NCI-H526 (cell line): ENCODE measurements at places on chromosomes 12 and 14.

DNA sequence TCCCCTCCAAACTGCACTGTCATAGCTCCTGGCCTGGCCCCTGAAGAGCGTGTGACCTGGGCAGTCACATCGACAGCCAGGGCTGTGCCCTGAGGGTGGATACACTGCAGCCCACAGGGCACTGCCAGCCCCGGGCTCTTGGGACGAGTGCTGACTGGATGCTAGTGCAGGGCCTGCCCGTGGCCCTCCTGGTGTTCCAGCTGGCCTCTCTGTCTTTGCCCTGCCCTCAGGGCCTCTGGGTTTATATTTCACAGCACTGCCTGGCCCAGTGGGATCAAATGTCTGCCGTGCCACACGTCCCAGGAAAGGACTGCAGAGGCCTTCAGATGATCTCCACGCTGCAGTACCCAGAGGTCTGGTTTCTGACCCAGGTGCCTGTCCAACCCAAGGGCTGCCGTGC is 10.1 kb upstream of the CCDC197 start:
- no peak for DNase-seq

GRCh38 chr12:45745861-45746277 is 16.4 kb downstream of the ARID2 start:
- peak; percentile 34 for DNase-seq

- DNase-seq, result no peak
Measured at GRCh38 chr12:94445662-94446061, 14.0 kb downstream of the CEP83 start.

- DNase-seq, result no peak
Measured at GRCh38 chr12:56163533-56164344, 5.6 kb downstream of the MYL6 start.

DNA sequence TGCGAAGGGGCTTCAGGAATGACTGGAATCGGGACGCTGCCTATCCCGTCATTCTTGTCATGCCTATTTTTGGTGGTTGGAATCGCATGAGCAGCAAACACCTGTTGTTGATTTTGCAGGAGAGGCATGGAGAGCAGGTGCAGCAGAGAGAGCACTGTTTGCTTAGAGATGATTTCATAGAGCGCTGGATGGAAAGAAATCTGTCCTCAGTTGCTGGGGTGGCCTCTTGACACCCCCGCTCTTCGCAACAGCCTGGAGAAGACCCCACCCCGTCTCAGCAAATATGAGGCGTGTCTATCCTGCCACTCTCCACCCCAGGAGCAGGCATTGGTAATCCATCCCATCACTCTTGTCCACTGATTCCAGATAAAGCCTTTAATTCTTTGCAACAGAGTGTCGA is 19.3 kb upstream of the NCOR2 start:
- no peak for DNase-seq

DNA sequence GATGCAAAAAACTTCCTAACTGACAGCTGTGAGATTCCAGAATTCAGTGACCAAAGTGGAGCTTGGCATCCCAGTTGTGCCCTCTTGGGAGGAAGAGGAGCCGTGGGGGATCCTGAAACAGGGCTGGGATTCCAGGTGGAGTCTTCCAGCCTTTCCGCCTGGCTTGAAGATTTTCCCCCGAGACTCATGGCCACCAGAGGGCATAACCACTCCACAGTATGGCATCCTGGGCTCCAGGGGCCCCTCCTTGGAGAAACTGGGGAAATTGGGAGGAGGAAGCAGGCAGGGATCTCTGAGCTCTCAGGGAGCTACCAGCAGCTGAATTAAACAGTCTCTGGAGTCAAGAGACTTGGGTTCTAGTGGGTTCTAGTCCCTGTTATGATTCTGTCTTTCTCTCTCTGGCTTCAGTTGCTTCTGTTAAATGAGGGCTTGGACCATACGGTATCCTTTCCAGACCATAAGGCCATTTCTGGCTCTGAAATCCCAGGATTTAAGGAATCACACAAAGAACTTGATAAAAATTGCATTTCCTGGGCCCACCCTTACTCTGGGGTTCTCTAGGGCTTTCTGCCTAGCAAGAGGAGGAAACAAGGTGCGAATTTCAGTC is 2.6 kb upstream of the TAMALIN start:
- peak; percentile 86 for DNase-seq

DNA sequence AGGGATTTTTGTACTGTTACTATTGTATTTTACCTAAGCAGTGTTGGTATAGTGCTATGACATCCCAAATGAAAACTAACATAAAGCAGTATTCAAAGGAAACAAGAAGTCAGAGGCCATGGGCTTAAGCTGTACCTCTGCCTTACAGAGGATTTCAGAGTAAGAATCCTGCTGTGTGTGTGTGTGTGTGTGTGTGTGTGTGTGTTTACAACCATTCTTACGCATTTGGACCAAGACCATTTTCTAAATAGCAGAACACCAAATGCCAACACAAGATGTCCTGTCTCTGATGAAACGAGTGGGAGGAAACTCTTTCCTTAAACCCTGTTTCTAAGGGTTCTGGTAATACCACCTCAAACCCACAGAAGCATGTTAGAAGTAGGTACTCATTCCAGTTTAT is 64.4 kb downstream of the PPP1R36 start:
- no peak for DNase-seq

DNA sequence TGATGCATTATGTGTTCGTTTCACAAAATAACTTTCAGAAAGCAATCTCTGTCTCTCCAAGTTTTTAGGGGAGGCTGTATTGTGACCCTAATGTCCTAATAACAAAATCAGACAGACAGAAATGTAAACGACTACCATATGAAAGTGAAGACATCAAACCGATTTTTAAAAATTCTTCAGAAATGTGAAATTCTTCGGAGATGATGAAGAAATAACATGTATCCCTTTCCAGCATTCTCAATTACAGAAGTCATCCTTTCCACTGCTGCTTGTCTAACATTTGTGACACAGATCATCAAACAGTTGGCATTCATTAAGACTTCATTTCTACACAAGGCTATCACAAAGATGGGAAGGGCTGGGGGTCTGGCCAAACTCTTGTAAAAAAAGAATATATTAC is 41.0 kb downstream of the DMAC2L start:
- DNase-seq, result no peak

- no peak for DNase-seq
Measured at GRCh38 chr12:53255996-53256395, 12.1 kb upstream of the ESPL1 start.

- no peak for DNase-seq
Measured at GRCh38 chr12:1870086-1870485, 48.4 kb downstream of the CACNA2D4 start.

DNA sequence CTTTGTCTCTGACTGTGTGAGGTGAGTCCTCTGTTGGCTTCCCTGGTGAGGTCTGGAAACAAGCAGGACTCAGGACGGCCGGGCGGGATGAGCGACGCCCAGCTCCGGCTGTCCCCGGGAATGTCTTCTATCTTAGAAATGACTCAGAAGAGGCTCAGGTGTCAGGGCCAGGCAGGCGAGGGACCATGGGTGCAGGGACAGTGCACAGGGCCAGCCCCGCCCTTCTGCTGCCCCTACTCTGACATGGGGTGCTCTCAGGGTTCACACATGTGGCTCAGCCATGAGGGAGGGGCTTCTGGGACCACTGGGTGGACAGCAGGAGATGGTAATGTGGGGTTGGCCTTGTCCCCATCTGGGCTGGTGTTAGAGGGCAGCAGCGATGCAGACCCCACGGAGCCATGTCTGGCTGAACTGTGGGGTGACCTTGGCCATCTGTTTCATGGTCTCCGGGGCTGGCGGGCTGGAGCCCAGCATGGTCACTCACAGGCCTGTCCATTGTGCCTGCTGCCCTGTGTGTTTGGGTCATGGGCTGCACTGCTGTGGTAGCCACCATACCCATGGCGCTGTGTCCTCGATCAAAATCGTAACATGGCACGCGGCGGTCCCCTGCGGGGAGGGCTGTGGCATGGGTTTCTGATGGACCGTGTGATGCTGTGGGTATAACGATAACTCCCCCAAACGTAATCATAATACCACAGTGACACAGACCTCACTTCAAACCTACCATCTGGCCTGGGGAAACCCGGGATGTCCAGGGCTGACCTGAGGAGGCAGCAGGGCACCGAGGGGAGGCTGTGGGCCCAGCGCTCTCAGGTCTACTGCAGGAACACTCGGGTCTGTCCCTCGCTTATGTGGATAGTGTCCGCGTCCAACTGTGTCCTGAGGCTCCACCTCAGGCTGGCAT is 368.8 kb downstream of the TMEM121 start:
- no peak for DNase-seq

DNA sequence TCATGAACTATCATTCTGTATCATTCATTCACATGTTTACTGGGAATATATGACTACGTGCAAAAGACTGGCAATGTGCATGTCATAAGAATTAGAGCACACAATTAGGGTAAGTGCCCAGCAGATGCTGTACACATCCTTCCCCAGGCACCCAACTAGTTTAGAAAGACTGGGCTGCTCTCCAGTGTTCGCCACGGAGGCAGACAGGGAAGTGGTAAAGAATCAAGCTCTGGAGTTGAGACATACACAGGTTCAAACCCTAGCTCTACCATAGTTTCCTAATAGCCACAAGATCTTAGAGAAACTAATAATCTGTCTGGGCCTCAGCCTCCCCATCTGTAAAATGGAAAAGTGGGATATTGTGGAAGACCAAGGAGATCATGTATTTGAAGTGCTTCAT is 6.8 kb downstream of the TMCC3 start:
- DNase-seq, result no peak

GRCh38 chr12:74890237-74890599 is 319.4 kb downstream of the KCNC2 start:
- DNase-seq, result no peak

- peak; percentile 20 for DNase-seq
Measured at GRCh38 chr12:2395354-2395977, 342.7 kb downstream of the CACNA1C start.

DNA sequence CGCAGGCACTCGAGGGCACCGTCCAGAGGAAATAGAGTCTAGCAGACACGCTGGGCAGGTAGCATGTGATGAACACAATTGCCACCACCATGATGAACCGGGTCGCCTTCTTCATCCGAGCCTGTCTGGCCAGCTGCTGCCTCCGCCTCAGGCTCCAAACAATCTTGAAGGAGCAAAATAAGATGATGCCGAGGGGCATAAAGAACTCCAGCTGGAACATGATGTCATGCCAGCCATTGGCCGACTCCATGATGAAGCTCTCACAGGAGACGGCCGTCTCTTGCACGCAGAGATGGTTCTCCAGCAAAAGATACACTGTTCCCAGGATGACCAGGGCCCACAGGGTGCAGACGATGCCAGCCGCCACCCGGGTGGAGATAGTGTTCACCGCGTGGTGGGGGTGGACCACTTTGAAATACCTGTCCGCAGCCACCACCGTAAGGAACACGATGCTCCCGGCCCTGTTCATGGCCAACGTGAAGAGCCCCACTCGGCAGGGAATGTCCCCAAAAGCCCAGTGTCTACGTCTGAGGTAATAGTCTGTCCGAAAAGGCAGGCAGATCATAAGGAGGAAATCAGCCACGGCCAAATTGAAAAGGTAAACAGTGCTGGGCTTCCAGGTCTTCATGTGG is 945 bp downstream of the HCAR1 start:
- peak; percentile 9 for DNase-seq

GRCh38 chr12:54603173-54603814 is 14.8 kb upstream of the PPP1R1A start:
- DNase-seq, result no peak

- DNase-seq, result peak; percentile 33
Measured at GRCh38 chr14:24430682-24431568, 1.2 kb downstream of the KHNYN start.

GRCh38 chr12:47820631-47821345 is 1.1 kb upstream of the HDAC7 start:
- DNase-seq, result no peak

DNA sequence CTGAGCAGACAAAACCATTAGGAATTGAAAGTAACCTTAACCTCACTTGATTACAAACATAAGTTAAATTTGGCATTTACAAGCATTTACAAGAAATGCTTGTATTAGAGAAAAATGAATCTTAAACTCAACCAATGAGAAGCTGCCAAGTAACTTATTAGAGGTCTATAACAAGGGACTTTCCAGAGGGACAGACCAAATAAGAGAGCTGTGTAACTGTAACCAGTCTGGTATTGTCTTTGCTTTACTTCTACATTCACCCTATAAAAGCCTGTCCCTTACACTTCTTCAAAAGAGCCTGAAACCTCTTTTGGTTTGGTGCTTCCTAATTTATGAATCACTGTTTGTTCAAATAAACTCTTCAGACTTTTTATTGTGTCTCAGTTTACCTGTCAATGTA is 450.0 kb upstream of the FAR2 start:
- no peak for DNase-seq

DNA sequence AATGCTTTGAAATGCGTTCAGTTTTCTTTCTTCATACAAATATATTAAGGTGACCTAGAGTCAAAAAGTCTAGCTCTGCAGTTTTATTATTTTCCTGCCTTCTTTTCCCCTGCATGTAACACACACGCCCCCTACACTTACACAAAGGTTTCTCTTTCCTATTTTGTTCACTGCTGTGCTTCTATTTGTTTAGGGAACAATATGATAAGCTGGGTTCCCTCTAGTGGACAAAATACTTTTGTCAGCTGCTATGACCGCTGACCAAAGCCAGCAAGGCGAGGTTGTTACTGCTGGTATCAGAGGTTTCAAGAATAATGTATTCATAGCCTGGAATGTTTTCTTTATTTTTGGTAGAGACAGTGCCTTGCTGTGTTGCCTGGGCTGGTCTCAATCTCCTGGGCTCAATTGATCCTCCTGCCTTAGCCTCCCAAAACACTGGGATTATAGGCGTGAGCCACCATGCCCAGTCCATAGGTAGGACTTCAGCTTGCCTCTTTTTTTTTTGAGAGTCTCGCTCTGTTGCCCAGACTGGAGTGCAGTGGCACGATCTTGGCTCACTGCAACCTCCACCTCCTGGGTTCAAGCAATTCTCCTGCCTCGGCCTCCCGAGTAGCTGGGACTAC is 33.4 kb downstream of the FNTB start:
- DNase-seq, result peak; percentile 70

DNA sequence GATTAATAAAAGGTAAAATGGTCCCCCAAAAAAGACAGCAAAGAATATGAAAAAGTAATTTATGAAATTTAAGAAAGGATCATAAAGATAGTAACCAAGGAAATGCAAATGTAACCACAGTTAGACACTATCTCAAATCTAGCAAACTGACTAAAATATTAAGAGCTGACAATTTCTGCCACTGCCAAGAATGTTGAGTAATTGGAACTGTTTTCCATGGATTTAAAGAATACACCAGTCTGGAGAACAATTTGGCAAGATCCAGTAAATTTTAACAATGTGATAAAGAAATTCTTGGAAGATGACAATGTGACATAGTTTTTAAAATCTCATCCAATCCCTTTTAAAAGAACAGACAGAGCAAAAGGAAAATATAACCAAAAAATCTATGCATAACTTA is 798.0 kb upstream of the MGAT4C start:
- no peak for DNase-seq

DNA sequence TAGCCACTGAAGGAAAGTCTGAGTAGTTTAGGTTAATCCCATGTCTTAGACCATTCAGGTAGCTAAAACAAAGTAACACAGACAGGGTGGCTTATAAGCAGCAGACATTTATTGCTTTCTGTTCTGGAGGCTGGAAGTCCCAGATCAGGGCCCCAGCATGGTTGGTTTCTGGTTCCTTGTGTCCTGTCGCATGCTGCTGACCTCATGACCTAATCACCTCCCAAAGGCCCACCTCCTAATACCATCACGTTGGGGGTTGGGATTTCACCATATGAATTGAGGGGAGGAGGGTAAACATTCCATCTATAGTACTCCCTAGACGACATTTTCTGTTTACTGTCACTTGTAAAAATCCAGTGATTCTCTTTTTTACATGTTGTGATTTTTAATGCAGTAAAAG is 148.6 kb downstream of the FBXL14 start:
- no peak for DNase-seq
